ENCODE measurements at places on chromosomes 12 and 14.
A peak's percentile ranks its signal among the peaks of the same experiment; 100 is the strongest.

- no peak for DNase-seq
Measured at GRCh38 chr14:56150645-56151345, 32.6 kb downstream of the PELI2 start.

DNA sequence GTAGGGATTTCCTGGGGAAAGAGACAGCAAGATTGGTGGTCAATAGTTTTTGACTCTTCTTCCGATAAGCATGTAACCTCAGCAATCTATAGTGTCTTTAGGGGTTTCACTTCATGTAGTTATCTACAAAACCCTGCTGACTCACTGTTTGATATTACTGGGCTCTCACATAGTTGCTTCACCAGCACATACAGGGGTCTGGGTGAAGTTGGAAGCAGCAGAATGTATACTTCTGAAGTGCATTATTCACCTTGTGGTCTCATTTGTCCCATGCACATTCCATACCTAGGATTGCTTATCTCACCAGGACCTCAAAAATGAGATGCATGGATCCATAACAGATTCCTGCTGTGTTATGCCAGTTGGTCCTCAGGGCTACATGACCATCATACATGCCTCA is 280.0 kb downstream of the LRIG3 start:
- DNase-seq = no peak

DNA sequence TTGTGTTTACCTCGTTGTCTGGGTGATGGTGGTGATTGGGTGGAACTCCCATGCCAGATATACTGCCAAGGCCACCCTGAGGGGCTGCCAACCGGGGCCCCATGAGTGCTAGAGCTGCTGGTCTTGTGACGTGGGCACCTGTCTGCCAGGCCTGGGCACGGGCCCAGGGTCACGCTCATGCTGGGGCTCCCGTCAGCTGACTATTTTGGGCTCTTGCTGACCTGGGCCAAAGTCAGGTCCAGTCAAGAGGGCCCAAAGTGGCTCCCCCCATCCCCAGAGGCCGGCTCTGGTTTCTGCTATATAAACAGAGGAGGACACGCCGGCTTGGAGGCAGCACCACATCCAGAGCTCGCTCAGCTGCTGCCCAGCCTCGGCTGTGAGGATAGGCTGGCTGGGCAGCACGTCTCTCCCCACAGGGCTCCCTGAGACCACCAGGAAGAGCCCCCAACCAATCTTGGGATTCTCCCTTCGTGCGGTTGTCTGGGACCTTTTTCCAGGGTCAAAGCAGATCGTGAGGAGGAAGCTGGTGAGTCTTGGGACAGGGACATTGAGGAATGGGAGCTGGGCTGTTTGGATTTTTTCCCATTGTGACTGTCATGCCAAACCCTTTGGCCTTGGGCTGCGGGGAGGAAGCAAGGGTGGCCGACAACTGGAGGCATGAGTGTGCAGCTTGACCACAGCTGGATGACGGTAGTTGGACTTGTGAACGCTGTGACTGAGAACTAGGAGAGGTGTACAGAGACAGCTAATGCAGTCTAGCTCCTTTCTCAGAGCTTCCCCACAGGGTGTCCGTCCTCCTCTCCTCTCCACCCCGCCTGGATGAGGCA is 7.6 kb upstream of the NR4A1 start:
- DNase-seq = no peak

DNA sequence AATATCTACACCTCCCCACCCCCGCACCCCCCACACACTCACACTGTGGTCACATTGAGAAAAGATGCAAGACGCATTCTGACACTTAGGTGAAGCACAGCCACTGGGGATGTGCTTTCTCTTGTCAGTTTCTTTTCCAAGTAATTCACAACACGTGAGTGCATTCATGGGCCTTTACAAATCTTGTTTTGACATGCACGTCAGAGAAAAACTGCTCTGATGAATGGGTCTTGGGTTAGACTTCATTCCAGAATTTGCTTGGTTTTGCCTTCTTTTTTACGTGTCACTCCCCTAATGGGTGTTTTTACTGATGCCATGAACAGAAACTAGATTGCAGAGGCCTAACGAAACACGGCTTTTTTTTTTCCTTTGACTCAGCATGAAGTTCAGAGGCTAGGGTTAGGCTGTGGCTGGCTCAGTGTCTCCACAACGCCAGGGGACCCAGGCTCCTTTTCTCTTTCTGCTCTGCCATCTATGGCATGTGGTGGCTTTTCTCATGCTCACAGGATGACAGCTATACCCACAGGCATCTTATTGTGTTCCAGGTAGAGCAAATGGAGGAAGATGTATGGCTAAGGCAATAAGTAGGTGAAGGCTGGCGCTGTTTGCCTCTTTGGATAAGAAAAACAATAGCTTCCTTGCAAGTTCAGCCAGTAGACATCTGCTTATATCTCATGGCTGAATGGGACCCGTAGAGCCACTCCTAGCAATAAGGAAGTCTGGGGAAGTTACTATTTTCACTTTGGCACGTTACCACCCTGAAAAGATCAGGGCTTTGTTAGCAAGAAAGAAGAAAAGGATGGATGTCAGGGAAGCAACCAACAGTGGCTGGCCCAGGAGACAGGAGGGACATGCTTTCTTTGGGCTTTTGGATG is 253.3 kb downstream of the SLC15A4 start:
- no peak for DNase-seq

GRCh38 chr12:68434391-68435298 is 102.5 kb upstream of the MDM1 start:
- DNase-seq = no peak

GRCh38 chr12:9708853-9709252 is 24.0 kb downstream of the CLECL1 start:
- no peak for DNase-seq

GRCh38 chr12:57821474-57822214 is 3.1 kb upstream of the AVIL start:
- DNase-seq = peak; percentile 68

DNA sequence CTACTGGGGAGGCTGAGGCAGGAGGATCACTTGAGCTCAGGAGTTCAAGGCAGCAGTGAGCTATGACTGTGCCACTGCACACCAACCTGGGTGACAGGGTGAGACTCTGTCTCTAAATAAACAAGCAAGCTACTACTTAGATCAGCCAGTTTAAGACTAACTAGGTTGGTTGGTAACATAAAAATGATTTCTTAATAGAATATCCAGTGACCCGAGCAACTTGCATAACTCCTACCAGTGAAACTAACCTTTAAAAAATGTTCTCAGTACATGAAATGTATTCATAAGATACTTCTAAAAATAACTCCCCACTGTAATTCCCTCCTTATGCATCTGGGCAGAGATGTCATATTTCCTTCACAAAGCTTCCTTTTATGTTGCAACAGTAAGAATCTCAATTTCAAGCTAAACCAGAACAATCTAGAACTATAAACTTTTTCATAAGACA is 15.9 kb downstream of the TAOK3 start:
- peak; percentile 67 for DNase-seq

GRCh38 chr12:43957732-43958372 is 122.0 kb downstream of the TMEM117 start:
- DNase-seq = peak; percentile 34

DNA sequence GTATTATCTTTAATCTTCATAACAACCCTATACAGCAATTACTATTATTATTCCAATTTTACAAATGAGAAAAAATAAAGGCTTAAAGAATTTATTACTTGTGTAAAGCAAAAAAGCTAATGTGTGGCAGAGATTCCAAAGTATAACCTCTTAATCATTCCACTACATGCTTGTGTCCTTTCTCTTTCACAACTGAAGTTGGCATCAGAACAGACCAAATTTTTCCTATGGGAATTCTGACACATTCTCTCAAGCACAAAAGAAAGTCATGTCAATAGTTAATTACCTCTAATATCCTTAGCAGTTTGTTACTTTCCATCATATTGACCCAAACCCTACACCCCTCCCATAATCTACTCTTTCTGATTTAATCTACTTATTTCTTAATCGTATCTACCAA is 86.7 kb downstream of the BCL2L14 start:
- no peak for DNase-seq

DNA sequence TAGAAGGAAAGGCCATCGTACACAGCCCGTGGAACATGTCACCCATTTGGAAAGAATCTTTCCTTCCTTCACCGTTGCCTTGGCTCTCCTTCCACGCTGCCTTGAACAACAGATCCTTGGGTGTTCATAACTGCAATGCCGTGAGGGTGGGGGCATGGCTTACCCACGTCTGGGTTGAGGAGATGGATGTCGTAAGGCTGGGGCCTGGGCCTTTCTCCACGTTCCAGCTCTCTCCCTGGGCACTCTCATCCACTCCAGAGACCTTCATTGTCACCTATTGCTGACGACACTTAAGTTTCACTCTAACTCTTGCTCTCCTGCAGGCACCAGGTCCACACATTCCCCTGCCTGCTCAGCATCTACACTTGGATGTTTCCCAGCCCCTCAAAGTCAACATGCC is 19.4 kb downstream of the ANO2 start:
- DNase-seq = no peak

DNA sequence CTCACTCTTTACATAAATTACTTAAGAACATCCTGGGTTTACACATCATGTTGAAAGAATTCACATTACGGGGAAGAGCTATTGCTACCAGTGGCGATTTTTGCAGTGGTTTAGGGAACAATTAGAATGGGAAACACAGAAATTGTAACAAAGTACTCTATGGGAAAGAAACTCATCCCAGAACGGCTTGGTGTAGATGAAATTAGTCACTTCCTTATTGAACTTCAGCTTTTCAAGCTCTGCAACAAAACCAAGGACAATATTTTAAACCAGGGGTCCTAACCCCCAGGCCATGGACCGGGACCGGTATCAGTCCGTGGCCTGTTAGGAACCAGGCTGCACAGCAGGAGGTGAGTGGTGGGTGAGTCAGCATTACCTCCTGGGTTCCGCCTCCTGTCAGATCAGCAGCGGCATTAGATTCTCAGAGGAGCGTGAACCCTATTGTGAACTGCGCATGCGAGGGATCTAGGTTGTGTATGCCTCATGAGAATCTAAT is 32.3 kb upstream of the FICD start:
- DNase-seq = peak; percentile 33

DNA sequence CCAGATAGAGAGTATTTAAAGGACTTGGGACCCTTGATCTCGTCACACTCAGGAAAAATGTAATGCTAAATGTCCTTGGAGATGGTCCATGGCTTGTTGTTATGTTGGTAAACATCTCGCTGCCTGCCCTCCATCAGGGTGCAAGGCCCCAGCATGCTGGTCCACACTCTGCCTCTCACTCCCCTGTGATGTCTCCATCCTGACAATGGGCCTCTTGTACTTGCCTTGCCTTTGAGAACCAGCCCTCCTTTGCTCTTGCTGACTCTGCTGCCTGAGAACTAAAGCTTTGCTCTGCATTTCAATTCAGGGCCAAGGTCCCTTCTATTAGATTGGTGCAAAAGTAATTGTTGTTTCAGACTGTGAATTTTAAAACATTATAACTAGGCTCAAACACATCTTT is 131.0 kb upstream of the LMNTD1 start:
- DNase-seq = peak; percentile 21

DNA sequence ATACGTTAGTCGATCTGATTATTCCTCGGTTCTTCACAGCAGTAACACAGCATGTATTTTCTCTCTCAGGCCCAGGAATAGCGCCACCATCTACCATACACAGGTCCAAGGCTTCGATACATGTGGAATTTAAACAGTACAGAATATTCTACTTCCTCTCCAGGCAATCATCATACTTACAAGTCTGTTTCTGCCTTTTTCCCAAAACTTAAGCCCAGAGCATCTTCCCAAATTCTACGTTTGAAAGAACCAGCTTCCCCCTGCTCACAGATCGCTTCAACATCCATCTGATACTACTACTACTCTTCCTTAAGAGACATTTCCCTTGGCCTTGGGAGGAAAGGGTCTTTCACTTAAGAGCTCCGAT is 626 bp downstream of the TXNDC16 start:
- DNase-seq = peak; percentile 51

GRCh38 chr12:132824053-132824452 is 4.6 kb downstream of the GOLGA3 start:
- DNase-seq = no peak

- DNase-seq = no peak
Measured at GRCh38 chr12:851343-851742, 98.2 kb downstream of the RAD52 start.

- DNase-seq = no peak
Measured at GRCh38 chr14:22449600-22449905, 139.5 kb downstream of the DAD1 start.

DNA sequence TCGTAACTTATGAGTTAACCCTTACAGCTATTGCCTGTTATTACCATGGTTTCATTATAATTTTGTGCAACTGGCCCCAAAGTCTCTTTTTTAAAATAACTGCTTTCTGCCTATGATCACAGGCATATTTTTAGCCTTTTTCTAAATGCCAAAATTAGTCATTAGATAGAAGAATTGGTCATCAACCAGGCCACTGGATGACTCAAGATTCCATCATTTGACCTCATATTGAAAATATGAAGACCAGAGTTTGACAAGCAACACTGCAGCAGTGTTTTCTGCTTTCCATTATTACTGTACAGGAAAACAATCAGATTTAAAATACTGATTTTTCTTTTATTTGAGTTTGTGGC is 54.7 kb upstream of the OTOGL start:
- DNase-seq = no peak

DNA sequence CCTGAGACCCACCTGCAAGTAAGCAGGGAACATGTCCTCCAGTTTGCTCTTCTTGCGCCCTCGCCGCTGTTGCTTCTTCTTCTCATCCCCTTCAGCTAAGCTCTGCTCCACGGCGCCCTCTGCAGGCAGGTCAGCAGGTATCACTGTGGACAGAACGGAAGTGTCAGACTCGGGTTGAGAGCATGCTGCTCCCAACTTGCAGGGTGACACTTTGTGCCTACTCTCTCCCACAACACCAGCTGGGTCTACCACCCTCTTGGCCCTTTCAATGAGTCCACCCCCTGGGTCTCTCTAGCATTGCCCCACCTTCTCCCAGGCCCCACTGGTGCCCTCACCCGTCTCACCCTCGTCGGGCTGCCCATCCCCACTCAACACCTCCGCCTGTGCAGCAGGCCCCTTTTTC is 16.7 kb downstream of the KMT2D start:
- DNase-seq = no peak

DNA sequence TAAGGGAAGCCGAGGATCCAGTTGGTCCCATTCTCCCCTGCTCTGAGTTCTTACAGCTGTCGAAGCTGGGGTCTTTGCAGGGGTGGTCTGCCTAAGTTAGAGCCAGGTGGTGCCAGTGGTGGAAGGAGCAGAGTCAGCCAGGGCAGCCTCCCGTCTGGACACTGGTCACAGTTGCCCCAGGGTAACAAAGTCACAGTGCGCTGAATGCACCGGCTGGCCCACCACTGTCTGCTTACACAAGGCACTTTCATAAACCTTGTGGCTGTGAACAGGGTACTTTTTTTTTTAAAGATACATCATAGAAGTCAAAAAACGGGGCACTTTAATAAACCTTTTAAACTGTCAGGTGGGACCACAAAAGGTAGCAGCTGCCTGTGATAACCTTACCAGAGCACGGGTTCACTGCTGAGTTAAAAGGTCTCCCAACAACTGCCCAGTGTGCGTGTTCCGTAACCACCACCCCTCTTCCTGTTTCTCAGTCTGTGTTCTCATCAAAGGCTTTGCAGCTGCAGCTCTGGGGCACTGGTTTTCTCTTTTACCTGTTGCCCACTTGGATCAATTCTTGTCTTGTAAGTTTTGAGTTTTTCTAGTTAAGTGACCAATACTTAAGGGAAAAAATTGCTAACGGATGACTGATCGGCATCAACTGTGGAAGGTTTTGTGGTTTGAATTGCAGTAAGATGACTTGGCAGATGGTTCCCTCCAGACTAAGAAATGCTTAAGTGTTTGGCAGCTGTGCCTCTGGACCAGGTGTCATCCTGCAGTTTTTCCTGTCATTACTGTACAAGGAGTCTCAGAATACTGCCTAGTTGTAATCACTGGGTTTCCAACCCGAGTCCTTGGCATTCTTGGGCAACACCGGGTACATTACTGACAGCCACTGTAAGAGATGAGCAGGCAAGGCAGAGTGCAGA is 55.9 kb downstream of the DYNC1H1 start:
- no peak for DNase-seq
